ENCODE measurements at places on chromosomes 4 and X.

- DNase-seq, result no peak
Observed at GRCh38 chrX:63128509-63128908, 222.6 kb downstream of the SPIN4 start.

DNA sequence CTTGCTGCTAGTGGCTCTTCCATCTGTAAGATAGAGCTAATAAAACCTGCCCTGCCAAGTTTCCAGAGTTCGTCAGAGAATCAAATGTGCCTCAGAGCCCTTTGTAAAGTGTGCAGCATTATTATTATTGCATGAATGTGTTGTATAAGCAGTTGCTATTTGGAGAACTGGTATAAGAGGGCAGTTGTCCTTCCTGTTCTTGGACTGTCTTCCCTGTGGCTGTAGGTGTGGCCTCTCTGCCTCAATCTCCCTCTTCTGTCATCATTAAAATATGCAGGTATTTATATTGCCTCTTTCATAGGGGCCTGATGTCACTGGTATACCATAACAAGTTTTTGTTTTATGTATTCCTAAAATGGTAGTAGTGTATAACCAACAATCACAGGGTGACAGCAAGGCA lies 3.8 kb downstream of the MTM1 start:
- no peak for DNase-seq

GRCh38 chr4:24805566-24805965 lies 10.2 kb downstream of the SOD3 start:
- DNase-seq, result no peak

GRCh38 chrX:18596096-18596495 lies 75.8 kb downstream of the RS1 start:
- DNase-seq, result no peak

DNA sequence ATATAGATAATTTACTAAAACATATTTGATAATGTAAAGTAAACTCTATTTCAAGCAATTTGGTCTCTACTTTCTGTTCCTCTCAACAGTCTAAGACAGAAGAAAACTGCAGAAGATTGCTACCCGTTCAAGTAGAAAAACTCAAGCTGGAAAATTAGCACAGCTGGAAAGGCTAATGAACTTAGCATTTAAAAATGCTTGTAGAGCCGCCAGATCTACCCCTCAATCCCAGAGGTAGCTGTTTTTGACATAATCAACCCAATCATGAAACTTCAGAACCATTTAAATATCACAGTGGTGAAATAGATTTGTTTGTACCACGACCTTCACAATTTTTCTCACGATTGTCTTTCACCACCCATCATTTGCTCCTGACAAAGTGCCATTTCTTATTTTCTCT lies 479.5 kb downstream of the SPRY1 start:
- DNase-seq, result no peak

- no peak for DNase-seq
Observed at GRCh38 chr4:74598611-74599325, 153.8 kb downstream of the AREG start.

DNA sequence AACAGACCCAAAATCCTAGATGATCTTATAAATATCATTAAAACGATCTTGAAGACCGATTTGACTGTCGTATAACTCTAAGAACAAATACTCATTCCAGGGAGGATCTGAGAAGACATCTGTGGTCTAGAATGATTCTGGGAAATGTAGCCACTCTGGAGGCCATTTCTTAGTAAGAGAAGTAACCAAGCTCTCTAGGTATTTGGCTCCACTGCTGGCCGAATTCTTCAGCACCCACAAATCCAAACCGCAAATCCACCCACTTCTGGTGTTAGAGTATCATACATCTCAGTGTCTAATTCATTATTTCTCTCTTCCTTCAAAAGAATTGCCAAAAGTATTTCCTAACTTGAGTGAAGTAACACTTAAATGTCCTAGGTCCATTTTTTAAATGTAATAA lies 23.9 kb downstream of the KLHL5 start:
- no peak for DNase-seq

DNA sequence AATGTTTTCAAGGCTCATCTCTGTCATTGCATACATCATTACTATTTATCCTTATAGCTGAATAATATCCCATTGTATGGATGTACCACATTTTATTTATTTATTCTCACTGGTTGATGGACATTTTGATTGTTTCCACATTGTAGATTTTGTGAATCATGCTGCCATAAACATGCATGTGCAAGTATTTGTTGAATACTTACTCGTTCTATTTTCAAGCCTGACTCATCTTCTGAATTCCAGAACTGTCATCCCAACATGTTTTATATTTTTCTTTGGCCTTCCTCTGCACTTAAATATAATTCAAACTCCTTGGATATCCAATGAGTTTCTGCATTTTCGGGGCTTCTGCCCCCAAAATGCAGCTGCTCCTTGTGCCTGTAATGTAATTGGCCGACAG lies 77.6 kb downstream of the MXRA5 start:
- DNase-seq, result no peak

GRCh38 chr4:84110040-84110439 lies 389.1 kb downstream of the NKX6-1 start:
- DNase-seq, result no peak

- no peak for DNase-seq
Observed at GRCh38 chrX:69028006-69028760, 137.1 kb downstream of the PJA1 start.

DNA sequence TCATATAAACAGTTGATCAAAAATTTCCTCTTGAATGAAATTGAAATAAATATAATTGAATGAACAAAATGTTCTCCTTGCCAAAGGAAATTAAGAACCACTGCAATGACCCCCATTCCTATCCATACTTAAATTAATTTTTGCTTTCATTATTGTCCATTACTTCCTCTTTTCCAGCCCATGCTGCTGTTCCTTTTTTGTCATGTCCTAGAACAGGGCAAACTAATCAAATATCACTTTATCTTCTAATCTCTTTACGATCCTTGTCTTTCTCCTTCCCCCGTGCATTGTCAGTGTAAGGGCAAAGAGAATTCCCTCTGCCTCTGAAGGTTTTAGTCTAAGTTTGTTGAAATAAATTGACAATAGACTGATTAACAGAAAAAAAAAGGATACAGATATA lies 203.0 kb downstream of the CENPC start:
- DNase-seq, result no peak

GRCh38 chrX:103310555-103311398 lies at the start of gene BEX2:
TSS of gene BEX2 (minus strand) at chrX:103310990. CDS start at chrX:103309976, 1,014 bp downstream.
- DNase-seq, result peak; percentile 87

- DNase-seq, result no peak
Observed at GRCh38 chr4:99504804-99505502, 5.9 kb upstream of the C4orf17 start.

DNA sequence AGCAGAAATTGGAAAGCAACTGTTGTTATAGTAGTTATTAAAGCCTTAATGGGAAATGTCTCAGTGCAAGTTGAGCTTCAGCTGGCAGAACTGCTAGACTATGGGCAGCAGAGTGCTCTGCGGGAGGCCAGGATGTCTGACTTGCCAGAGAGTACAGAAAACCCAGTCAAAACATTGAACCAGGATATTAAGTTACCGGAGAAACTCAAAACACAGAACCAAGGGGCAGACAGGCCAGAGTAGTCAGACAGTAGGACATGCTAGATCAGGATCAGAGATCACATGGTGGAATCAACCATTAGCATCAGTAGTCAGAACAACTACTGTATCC lies 72.9 kb upstream of the TNIP3 start:
- DNase-seq, result no peak

DNA sequence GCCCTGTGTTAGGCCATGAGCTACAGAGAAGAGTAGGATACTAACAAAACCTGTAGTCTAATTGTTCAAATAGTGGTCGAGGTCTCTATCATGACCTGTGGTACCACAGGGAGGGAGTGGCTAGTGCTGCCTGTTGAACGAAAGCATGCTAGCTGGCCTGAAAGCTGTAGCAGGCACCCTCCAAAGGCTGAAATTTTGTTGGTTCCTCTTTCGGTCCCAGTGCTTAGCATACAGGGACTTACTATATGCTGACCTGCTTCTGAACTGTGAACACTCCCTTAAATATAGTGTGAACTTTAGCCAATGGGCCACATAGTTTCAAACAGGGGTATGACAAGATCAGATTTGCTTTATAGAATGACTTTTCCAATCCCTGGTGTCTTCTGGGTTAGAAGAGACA lies 113.4 kb downstream of the PJA1 start:
- no peak for DNase-seq

DNA sequence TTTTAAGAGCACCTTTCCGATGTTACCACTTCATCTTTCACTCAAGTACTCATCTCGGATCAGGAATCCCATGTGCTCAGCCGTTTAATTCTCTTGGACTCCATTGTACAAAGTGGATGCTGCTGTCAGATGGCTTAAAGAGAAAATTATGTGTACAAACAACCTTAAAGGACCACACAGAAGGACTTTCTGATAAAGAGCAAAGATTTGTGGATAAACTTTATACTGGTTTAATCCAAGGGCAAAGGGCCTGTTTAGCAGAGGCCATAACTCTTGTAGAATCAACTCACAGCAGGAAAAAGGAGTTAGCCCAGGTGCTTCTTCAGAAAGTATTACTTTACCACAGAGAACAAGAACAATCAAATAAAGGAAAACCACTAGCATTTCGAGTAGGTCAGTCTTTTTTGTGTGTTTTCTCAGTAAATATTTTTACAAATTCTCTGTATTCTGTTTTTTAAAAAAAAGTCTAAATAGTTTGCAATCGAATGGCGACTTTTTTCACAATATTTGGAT lies 20.1 kb downstream of the MMAA start:
- DNase-seq, result no peak

GRCh38 chr4:152957437-152958171 lies 21.5 kb downstream of the FHDC1 start:
- no peak for DNase-seq

- DNase-seq, result no peak
Observed at GRCh38 chrX:666762-667720, 36.5 kb downstream of the SHOX start.

DNA sequence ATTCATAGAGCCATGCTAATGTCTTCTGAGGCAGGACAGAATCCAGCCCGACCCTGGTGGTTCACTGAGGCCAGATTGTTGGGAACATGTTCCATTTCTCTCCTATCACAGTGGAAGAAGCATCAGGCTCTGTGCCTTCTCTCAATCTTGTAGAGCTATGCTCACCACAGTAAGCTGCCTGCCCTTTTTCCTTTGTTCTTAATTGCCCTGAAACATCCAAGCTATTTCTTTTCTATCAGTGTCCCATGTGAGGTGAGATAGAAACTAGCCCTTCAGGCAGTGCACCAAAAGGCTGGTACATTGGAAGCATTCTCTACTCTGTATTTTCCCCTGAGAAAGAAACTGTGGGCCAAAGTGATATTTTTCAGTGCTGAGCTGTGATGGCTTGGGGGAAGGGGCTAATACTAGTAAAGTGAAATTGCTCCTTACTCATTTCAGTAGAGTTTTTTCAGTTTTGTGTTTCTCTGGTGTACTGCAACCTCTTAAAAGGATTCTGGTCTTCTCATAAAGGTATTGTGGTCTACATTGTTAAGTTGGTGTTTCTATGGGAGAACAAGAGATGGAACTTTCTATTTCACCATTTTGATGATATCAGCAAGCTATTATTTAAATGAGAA lies 611.2 kb downstream of the RPA4 start:
- no peak for DNase-seq

GRCh38 chr4:13530823-13531624 lies 13.3 kb downstream of the NKX3-2 start:
- DNase-seq, result peak; percentile 62

DNA sequence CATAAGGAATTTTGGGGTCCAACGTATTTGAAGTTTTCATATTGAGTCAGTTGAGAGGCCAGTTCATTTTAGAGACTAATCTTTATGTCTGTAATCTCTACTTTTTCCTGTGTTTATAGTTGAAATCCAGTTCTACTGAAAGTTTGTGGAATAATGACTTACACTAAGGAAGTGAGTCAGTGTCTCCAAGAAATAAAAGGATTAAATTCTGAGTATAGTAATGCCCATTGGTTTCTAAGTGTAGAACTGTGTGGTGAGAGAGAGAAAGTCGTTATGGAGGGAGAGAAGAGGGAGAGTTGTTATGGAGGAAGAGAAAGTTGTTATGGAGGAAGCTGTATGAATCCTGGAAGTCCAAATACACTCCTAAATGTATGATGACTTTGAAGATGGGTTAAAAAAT lies 264.6 kb upstream of the HAND2 start:
- DNase-seq, result no peak

DNA sequence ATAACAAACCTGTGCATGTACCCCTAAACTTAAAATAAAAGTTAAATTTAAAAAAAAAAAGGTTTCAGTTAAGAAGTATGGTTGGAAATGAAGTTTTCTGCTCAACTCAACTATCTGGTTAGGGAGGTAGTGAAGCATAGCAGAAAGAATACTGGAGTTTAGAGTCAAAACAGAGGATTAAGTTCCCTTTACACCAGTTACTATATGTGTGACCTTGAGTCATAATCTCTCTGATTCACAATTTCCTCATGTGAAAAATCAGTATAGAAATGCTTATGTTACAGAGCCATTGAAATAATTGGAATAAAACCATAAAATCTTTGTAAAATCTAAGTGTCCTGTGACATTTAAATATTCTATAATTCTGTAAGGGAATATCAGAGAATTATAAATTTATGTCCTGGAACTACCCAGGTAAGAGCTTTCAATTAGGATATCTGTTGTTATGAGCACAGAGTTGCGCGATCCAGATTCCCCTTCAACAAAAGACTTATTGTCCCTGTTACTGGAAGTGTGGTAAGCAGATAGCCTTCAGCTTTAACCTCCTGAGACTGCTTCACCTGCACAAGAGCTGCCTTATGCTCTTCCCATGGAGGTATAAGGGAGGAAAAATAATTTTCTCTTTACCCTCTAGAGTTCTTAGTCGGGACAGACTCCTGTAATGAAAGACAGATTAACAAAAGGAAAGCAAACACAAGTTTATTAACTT lies 203.8 kb upstream of the NRK start:
- DNase-seq, result no peak

- no peak for DNase-seq
Observed at GRCh38 chr4:57280481-57280880, 170.3 kb upstream of the IGFBP7 start.

DNA sequence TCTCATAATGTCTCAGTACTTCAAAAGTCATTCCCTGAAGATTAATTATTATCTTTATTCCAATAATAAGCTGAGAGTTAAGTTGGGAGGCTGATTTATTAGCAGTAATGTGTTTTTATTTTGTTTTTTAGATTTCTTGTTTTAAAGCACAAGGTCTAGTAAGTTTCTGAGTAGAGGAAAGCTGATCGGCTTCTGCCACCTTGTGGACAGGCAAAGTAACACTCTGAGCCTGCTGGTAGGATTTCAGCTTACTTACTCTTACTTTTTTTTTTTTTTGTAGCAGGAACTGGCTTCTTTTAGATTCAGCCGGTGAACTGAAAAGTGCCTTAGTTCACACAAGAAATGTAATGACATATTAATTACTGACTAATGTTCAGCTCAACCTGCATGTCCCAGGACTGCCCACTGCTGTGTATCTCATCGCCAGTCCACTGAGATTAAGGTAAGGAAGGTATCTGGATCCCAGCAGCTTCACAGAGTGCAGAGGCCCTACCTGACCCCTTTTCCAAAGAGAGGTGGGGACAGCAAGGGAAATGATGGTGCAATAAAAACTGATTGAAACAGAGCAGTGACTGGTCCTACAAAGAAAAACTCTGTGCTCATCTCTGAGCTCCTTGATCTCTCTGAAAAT lies 126.5 kb downstream of the ADGRA3 start:
- peak; percentile 62 for DNase-seq

GRCh38 chr4:154450966-154451365 lies 40.6 kb downstream of the DCHS2 start:
- DNase-seq, result no peak
